ENCODE measurements at places on chromosomes 5 and 9. TPM values are rescaled to one million over a fixed set of nuclear protein-coding genes. Genes with fewer than 3 reads are reported as not detected.

Gene VCAN
- total RNA-seq, result 25.2 TPM

Gene CYSRT1
- 0.27 TPM for total RNA-seq

Gene RMRP
- 15,093 TPM for total RNA-seq

Gene FOXI1
- total RNA-seq, result not detected

Gene IQGAP2
- 4.1 TPM for total RNA-seq

Gene RNF183
- total RNA-seq, result not detected

Gene GABRA6
- total RNA-seq, result not detected

Gene MYOZ3
- 6.2 TPM for total RNA-seq

Gene CPEB4
- total RNA-seq, result 136 TPM

Gene CDH9
- total RNA-seq, result not detected

Gene OR2K2
- not detected for total RNA-seq

Gene RETREG1
- 269 TPM for total RNA-seq

Gene ANKRD18A
- 2.6 TPM for total RNA-seq

- no peak overlapping the region for H3K27ac ChIP-seq
- peaks cover 6% of the 10 kb centered on the region for H3K36me3 ChIP-seq
- no peak for DNase-seq
- peaks cover 60% of the 10 kb centered on the region for H3K4me1 ChIP-seq
- no peak overlapping the region for H3K4me3 ChIP-seq
Measured at GRCh38 chr5:80243567-80243966, 12.3 kb downstream of the SERINC5 start.

- DNase-seq, result no peak
- no peak overlapping the region for H3K27ac ChIP-seq
- H3K27me3 ChIP-seq, result peaks cover 29% of the 10 kb centered on the region
Measured at GRCh38 chr9:1070692-1071091, 20.5 kb downstream of the DMRT2 start.

- no peaks in the 10 kb centered on the region for H3K27me3 ChIP-seq
- peak overlapping the region; percentile 53 for H3K27ac ChIP-seq
- H3K4me1 ChIP-seq, result peaks cover 66% of the 10 kb centered on the region
- no peak for DNase-seq
- peaks cover 24% of the 10 kb centered on the region for H3K36me3 ChIP-seq
- no peak overlapping the region for H3K4me3 ChIP-seq
Measured at GRCh38 chr5:137843676-137844299, 23.9 kb upstream of the MYOT start.

GRCh38 chr9:133621725-133622267 is 12.6 kb upstream of the FAM163B start:
- peaks cover 82% of the 10 kb centered on the region for H3K27me3 ChIP-seq
- no peaks in the 10 kb centered on the region for H3K4me1 ChIP-seq
- H3K4me3 ChIP-seq, result no peak overlapping the region

DNA sequence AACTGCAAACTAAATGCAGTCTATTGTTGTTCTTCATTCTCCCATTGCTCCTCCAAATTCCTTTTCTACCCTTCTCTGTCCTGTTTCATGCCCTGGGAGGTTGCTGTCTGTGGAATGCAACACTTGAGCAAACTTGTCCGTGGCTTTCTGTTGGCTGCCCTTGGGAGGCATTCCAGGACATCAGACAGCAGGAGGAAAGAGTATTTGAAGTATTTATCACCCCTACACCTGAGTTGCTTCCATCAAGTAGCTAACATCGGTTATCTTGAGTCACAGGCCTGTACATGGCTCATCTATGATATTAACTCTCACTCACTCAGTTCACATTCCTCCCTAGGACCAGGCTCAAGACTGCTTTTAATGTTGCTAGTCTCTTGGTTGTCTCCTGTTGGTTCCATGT is 803.4 kb upstream of the CDH6 start:
- no peak for DNase-seq
- no peaks in the 10 kb centered on the region for H3K27me3 ChIP-seq
- H3K4me3 ChIP-seq, result no peak overlapping the region
- no peak overlapping the region for H3K27ac ChIP-seq
- H3K4me1 ChIP-seq, result no peaks in the 10 kb centered on the region

DNA sequence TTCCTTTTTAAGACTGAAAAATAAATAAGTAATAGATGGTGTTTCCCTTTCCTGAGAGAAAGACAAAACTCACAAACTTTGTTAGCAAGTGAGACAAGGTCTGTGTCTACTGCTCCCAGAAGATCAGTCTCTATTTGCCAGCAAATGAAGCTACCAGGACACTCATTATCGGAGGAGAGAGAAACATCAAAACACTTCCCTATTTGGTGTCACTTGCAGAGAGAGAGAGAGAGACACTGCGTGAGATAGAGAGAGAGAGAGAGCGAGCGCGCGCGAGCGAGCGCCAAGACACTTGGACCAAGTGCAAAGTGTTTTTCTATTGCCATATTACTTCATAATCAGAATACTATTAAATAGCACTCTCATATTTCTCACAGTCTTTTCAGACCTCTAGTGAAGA is 142.7 kb downstream of the KCNN2 start:
- no peak overlapping the region for H3K27ac ChIP-seq
- DNase-seq, result no peak
- H3K27me3 ChIP-seq, result no peaks in the 10 kb centered on the region
- H3K4me3 ChIP-seq, result no peak overlapping the region
- no peaks in the 10 kb centered on the region for H3K4me1 ChIP-seq
- no peaks in the 10 kb centered on the region for H3K36me3 ChIP-seq

DNA sequence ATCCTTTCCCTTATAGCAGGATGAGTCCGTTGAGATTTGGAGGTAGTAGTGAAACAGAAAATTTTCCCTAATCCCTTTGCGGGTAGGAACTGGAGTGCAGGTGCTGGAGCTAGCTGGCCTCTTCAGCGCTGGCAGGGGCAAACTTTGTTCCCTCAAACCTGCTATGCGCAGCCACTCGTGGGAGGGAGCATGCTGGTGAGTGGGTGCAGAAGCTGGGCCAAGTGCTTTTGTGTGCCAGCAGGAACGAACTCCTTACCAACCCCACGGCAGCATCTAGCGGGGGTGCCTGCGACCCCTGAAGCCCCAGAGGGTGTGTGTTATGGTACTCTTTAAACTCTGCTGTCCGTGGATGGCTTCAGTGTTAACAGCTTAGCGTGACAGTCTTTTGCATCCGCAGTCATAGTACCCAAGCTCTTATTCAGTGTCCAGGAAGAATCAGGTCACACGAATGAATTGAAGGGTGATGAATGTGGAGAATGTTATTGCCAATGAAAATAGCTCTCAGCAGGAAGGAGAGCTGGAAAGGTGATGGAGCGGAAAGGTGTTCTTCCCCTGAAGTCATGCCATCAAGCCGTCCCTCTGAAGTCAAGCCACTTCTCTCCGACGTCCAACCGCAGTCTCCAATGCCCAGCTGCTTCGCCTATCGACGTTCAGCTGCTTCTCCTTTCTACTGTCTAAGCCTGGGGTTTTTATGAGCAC is 1445.1 kb upstream of the CDH9 start:
- no peaks in the 10 kb centered on the region for H3K27me3 ChIP-seq
- no peaks in the 10 kb centered on the region for H3K4me1 ChIP-seq
- H3K36me3 ChIP-seq, result no peaks in the 10 kb centered on the region
- H3K27ac ChIP-seq, result no peak overlapping the region
- H3K4me3 ChIP-seq, result no peak overlapping the region

DNA sequence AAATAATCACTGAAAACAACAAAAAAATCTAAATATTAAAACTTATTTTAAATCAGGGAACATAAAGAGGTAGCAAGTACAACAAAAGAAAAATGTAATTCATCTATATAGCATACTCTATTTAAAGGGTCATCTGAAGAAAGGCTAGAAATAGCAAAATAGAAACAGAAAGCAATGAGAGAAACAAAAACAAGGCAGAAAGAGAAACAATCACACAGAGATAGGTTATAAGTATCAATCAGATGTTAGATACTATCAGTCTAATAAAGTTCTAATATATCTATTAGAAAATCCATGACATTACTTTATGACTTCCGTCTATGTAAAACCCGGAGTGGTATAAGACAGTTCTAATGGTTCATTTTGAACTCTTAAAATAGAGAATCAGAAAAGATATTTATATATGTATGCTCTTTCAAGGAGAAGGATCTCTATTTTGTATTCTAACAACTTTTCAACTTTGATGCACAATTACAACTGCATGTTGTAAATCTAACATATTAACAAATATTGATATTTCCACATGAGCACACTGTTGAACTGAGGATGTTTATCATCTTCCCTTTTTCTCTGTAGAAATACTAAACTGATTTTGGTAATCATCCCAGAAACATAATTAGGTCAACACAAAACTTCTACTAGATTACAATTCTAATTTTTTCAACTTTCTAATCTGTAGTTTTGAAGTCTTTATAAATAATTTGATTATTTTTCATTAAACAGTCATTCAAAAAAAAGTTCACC is 15.8 kb downstream of the RICTOR start:
- H3K27ac ChIP-seq, result peak overlapping the region; percentile 52
- H3K4me1 ChIP-seq, result peaks cover 96% of the 10 kb centered on the region
- H3K27me3 ChIP-seq, result no peaks in the 10 kb centered on the region
- H3K4me3 ChIP-seq, result peak overlapping the region; percentile 50
- DNase-seq, result no peak

DNA sequence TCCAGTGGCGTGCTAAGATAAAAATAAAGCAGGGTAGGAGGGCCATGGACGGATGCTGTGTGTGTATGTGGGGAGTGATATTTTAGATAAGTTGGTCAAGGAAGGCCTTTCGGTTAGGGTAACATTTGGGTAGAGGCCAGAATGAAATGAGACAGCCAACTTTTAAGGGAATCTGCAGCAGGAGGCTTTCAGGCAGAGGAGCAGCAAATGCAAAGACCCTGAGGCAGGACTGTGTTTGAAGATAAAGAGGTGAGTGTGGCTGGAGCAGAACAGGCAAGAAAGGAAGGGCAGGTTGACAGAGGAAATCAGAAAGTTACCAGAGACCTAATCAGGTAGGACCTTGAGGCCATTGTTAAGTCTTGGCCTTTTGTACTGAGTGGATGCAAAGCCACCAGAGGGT is 106.2 kb downstream of the MAST4 start:
- no peak overlapping the region for H3K27ac ChIP-seq
- no peak overlapping the region for H3K4me3 ChIP-seq
- peaks cover 16% of the 10 kb centered on the region for H3K4me1 ChIP-seq

DNA sequence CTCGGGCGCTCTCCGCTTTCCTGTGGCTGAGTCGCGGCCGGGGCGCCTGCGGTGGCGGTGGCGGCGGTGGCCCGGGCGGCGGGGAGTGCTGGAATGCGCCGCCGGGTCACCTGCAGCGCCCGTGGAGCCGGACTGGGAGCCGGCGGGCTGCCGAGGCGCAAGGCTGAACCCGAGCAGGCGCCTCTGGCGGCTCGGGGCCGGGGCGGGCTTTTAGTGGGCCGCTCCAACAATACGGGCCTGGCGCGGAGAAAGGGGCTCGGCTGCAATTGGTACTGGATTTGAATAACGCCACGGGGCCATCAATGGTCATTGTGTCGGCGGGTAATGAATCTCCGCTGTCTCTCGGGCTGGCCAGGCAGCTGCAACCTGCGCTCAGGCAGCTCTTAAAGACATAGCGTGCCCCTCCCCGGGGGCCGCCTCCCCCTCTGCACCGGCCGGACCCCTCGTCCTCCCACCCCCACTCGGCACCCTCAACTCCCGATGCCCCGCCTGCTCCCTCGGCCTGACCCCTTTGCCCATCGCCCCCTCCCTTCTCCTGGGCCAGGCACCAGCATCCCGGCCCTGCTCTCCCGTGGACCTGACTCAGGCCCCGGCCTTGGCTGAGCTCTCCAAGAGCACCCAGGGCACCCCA is 22.1 kb downstream of the URM1 start:
- H3K27me3 ChIP-seq, result peaks cover 17% of the 10 kb centered on the region
- H3K27ac ChIP-seq, result no peak overlapping the region

GRCh38 chr5:6235726-6236125 is 142.6 kb downstream of the MED10 start:
- H3K27me3 ChIP-seq, result no peaks in the 10 kb centered on the region
- no peaks in the 10 kb centered on the region for H3K4me1 ChIP-seq
- no peak for DNase-seq
- no peaks in the 10 kb centered on the region for H3K36me3 ChIP-seq
- no peak overlapping the region for H3K4me3 ChIP-seq
- no peak overlapping the region for H3K27ac ChIP-seq

- H3K27ac ChIP-seq, result peak overlapping the region; percentile 96
- H3K36me3 ChIP-seq, result peaks cover 31% of the 10 kb centered on the region
- H3K4me1 ChIP-seq, result peaks cover 98% of the 10 kb centered on the region
- H3K4me3 ChIP-seq, result no peak overlapping the region
- DNase-seq, result no peak
- H3K27me3 ChIP-seq, result no peaks in the 10 kb centered on the region
Measured at GRCh38 chr9:134436911-134437310, 110.7 kb downstream of the RXRA start.

DNA sequence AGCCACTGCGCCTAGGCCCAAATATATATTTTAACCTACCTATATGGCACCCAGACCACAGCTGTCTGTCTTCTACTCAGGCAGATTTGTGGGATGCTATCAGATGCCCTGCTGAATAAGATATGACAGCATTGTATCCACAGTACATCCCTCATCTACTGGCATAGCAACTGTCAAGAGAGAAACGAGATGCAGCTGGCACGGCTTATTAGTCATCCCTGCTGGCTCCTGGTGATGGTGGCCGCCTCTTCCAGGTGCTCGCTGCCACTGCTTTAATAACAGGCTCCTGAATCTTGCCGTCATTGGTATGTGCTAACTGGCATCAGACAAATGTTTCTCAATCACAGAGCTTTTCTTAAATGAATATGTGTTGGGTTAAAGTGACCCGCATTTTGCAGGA is 34.0 kb downstream of the B4GALT1 start:
- peak overlapping the region; percentile 87 for H3K27ac ChIP-seq
- H3K4me1 ChIP-seq, result peaks cover 100% of the 10 kb centered on the region
- DNase-seq, result no peak
- no peaks in the 10 kb centered on the region for H3K27me3 ChIP-seq

DNA sequence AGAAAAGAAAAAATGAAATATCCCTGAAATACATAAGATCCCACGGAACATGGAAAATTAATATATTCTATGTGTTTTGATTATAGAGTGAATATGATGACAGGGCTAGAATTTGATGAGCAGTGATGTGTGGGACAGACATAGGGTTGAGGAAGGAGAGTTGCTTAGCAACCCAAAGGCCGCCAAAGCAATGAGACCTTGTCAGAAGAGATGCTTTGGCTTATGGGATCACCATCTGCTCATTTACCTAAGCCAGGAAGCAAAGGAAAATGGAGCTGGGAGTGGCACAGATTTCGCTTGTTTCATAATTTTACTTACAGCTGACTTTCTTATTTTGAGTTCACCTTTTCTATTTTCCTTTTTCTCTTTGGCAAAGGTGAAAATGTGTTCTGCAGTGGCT is 20.9 kb upstream of the HAPLN1 start:
- no peaks in the 10 kb centered on the region for H3K27me3 ChIP-seq
- H3K4me3 ChIP-seq, result no peak overlapping the region
- H3K27ac ChIP-seq, result no peak overlapping the region
- no peaks in the 10 kb centered on the region for H3K4me1 ChIP-seq

DNA sequence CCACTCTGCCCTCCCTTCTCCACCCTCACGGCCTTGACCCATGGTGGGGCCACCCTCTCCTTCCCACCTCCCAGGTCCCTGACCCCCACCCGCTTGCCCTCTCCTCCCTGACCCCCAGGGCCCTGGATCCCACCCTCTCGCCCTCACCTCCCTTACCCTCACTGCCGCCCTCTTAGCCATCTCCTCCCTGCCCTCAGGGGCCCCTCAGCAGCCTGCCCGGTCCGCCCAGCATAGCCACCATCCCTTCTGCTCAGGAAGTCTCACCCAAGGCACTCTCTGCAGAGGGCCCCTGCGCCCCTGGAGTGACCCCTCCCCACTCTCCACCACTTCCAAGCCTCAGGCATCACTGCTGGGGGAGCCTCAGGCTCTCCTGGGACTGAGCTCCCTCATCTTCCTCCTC is 66.3 kb downstream of the MRPL36 start:
- no peak overlapping the region for H3K4me3 ChIP-seq
- H3K27me3 ChIP-seq, result peaks cover 72% of the 10 kb centered on the region
- no peak overlapping the region for H3K27ac ChIP-seq
- no peaks in the 10 kb centered on the region for H3K4me1 ChIP-seq
- no peak for DNase-seq
- no peaks in the 10 kb centered on the region for H3K36me3 ChIP-seq

GRCh38 chr5:88322785-88323184 is 54.1 kb upstream of the TMEM161B start:
- no peak overlapping the region for H3K4me3 ChIP-seq
- no peaks in the 10 kb centered on the region for H3K27me3 ChIP-seq
- H3K27ac ChIP-seq, result no peak overlapping the region
